WERI-Rb-1 (cell line): ENCODE measurements at places on chromosomes 4 and X.

GRCh38 chrX:39164212-39164611, 363.0 kb downstream of the MID1IP1 start:
- no peak for DNase-seq

DNA sequence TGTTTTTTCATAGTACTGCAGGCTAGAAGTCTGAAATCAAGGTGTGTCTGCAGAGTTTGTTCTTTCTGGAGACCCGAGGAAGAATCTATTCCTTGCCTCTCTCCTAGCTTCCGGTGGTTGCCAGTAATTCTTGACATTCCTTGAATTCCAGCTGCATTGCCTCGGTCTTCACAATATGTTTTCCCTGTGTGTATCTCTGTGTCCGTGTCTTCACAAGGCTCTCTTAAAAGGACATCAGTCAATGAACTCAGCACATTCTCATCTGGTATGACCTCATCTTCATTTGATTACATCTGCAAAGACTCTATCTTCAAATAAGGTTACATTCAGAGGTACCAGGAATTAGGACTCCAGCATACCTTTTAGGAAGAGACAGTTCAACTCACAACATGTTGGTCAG, 163.4 kb downstream of the BANK1 start:
- no peak for DNase-seq

GRCh38 chrX:101229170-101229569, 9.6 kb downstream of the DRP2 start:
- DNase-seq = no peak

DNA sequence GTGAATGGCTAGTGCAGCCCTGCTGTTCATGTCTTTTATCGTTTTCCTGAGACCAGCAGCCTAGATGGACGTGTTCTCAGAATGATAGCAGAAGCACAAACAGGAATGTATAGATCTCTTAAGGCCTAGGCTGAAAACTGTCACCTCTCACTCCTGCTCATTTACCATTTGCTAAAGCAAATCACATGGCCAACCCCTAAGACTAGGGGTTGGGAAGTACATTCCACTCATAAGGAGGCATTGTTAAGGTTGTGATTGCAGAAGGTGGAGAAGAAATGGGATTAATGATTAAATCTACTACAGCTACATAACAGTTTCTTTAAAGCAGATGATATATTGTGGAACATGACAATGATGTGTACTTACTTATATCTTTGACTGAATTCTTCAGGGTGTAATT, 536.8 kb upstream of the FTHL17 start:
- DNase-seq = no peak

DNA sequence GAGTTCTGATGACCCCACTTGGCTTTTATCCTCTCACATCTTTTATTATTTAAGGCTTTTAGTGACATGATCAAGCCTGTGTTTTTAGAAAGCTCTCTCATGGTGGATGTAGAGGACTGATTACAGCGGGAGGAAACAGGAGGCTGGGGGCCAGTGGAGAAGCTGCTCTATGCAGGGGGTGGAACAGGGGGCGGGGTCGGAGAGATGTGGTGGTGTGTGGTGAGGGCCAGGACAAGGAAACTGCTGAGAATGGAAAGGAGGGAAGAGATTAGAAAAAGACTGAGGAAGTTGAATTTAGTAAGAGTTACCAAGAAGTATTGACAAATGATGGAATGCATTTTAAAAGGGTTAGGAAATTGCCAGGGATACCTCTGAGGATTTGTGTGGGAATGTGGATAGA, 292.2 kb downstream of the ZIC3 start:
- DNase-seq = no peak

- DNase-seq = no peak
Observed at GRCh38 chrX:96102997-96103396, 581.6 kb upstream of the DIAPH2 start.

GRCh38 chr4:137572163-137572562, 39.9 kb upstream of the PCDH18 start:
- DNase-seq = no peak

- DNase-seq = no peak
Observed at GRCh38 chr4:2076908-2077536, 17.9 kb downstream of the NAT8L start.

DNA sequence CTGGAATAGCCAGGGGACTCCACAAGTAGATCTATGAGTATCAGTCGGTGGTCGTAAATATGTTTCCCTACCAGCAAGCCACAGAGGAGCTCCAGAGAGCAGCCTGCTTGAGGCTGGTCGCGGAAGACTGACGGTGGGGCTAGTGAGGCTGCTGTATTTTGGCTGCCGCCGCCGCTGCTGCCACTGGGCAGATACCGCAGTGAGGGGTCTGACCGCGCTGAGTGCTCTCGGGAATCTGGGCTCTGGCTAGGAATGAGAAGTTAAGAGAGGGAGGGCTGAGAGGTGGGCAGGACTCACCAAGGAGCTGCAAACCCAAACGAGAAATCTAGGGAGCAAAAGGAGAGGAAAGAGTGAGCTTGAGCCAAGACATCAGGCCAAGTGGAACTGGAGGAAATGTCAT, at the start of gene EXOC1L:
Gene EXOC1L, plus strand, starts transcription at position 157 of the 400 bp plus-strand sequence. Its CDS starts 237 bp downstream, at position 394.
- no peak for DNase-seq
